NCI-H2029 treated with DMSO at 0.1 percent for 48 hours (cell line): ENCODE measurements at places on chromosomes 6 and 20.

DNA sequence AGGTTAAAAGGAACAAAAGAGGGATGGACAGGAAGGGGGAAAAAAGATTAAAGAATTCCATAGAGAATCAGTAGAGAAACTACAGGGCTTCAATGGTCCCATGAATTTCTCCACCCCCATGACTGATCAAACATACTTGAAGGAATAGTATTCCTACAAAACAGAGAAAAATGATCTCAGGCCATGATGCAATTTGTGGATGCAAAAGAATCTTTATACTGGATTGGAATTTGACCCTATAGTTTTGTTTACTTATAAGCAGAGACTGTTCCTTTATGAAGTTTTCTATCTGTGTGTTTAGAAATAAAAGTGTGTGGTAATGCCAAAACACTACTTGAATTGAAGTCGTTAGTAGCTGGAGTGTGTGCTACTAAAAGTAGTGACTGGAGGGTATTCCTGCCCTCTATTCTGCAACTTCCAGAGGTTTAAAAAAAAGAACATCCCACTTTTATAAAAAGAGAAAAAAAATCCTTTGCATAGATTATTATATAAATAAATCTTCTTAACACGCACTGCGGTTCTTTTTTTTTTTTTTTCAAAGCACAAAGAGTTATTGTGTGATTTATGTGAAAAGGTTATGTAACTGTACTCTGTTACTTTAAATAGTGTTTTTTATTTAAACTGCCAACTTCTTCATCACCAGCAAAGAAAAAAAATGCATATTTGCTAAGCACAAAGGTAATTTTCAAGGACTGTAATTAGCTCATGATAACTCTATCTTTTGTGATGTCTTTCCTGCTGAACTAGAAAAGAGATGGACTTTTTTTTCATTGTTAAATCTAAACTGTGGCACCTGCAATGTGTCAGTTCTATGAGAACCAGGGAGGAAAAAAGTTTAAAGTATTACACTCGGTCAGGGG, 214.5 kb upstream of the CITED2 start:
- DNase-seq = no peak

DNA sequence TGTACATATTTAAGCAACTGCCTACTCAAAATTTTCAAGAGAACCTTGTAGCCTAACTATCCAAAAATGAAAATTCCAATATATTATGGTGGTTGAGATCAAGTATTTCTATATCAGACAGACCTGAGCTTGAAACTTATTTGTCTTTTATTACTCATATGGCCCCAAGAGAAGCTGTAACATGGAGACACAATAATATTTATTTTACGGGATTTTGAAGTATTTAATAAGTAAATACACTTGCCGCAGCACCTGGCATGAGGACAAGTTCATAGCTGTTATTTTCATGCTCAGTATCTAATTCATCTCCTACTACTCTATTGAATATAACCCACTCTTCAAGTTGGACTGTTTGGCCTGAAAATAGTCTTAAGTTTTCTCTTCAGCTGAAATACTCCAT, 28.0 kb downstream of the PTPRK start:
- DNase-seq = peak; percentile 44

DNA sequence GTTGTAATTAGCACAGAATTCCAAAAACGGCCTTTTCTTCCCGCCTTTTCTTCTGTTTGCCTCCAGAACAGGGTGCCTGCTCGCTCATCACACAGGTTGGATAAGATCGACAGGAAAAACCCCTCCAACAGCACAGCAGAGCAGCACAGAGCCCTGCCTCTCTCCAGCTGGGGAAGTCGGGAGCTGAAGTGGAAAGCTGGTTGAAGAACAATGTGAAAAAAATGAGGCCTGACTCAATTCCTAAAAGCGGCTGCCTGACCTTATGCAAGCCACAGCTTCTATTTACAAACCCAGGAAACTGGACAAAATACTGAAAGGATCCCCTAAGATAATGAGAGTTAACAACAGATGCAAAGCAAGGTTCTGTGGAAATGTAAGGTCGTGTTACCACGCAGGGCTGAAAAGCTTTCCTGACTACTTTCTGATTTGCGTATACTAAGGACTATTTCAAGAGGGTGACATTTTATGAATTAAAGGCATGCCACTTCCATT, 116.9 kb downstream of the TTLL2 start:
- DNase-seq = no peak

GRCh38 chr20:12535770-12536169, 473.0 kb upstream of the SPTLC3 start:
- DNase-seq = no peak

GRCh38 chr6:160337301-160337700, 10.9 kb upstream of the SLC22A3 start:
- no peak for DNase-seq

DNA sequence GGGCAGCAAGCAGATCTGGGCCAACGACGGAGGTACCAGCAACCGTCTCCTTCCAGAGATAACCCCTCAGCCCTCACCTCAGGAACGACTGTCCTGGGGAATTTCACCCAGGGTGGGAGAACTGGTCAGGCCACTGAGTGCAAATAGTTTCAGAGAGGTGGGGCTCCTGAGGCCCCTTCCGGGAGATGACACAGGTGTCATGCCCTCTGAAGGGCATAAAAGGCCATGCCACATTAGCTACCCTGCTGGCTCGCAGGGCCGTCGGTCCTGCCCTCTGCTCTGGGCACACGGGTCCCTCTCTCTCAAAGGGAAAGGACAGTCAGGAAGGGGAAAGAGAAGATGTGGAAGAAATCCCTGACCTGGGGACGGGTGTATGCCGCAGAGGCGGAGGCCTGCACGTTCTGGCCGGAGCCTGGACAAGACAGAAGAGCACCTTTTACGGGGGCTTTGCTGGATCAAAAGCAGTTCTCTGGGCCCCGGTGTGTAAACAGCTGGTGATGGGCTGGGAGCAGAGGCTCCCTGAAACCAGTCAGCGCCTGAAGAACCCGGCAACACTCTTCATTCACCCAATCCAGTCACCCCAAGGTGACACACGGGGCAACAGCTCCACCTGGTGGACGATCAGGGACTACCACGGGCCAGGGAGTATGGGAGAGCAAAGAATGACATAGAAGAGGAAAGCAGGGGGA, 6.4 kb upstream of the TAF8 start:
- peak; percentile 88 for DNase-seq

DNA sequence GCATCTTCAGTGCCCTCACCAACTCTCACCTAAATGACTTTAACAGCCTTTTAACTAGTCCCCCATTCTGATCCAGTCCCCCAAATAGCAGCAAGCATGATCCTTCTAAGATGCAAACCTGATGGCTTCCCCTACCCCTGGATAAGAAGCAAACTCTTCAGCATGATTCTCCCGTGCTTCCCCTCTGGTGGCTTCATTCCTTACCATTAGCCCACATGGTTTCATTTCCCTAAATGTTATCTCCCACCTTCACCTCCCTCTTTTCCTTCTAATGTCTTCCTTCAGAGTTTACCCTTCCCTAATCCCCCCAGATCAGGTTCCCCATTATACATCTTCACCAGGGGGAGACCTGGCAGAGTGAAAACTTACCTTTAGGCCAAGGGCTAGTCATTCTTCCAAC, 4.0 kb upstream of the RAB5IF start:
- DNase-seq = no peak

GRCh38 chr6:92415656-92416055, 1003.7 kb downstream of the EPHA7 start:
- DNase-seq = no peak

- no peak for DNase-seq
Measured at GRCh38 chr6:11975353-11975977, 36.6 kb upstream of the HIVEP1 start.

DNA sequence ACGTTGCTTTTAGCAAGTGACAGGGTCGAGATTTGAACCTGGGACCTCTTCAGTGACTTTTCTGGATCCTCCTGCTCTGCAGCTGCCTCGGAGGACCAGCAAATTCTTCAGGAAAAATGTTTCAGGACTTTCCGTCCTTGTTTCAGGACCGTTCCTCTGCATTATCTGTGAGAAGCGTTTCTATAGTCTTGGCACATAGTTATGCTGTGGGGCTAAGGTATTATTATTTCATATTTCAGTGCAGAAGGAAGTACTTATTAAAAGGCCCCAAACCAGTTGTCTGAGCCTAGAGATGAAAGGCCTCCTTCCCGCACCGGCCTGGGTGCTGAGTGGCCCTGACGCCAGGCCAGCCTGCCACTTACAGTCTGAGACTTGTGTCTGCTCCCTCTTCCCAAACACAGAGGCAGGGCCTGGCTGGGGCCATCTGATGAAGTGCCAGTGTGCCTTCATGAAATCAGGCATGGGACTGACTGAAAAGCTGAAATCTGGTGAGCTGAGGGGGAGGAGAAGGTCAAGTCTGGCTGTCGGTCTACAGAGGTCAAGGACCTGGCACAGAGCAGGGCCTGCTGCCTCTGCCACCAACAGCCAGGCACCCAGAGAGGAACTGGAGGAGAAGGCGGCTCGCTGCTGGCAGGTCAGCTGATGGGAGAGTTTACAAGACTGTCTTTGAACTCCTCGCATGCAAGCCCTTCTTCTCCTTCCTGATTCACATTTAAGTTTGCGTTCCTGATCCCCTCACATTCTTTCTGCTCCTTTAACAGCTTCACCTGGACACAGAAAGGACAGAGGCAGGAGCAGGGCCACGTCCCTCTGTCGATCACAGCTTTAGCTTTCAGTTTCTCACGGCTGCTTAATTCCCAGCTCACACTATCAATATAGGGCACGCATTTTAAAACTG, 8.9 kb upstream of the QKI start:
- DNase-seq = no peak

DNA sequence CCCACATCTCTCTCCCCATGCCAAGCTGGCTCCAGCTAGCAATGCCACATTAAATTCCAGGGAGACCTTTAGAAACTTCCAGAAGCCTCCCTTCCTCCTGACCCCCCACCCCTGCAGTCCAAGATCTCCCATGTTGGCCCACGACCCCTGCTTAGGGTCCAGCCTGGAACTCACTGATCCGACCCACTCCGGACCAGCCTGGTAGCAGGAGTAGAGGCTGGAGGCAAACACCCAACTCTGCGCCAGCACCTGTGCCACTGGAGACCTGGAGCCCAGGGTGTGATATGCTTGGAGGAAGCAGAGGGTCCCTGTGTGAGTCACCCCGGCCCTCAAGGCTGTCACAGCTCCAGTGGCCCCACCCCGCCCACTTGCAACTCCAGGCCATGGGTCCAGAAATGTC, 3.3 kb upstream of the ULBP1 start:
- no peak for DNase-seq

- no peak for DNase-seq
Measured at GRCh38 chr6:98825600-98826230, 8.7 kb upstream of the POU3F2 start.

- no peak for DNase-seq
Measured at GRCh38 chr20:24149881-24150307, 161.3 kb upstream of the GGTLC1 start.

DNA sequence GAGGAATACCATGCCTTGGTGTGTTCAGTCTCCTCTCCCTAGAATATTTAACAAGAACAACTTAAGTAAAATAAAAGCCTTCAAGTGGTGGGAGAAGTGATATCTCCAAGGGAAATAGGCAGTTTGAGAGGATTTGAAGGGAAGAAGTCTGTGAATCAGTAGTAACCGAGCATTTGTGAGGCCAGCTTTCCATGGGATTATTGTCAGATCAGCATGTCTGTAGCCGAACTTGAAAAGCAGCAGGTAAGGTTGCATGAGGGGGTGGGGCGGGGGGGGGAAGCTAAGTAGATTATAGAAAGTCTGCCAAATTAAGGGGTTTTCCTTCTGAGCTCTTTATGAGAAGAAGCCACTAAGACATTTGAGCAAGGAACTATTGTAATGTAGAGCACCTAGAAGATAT, 92.6 kb downstream of the GRIK2 start:
- no peak for DNase-seq

- no peak for DNase-seq
Measured at GRCh38 chr6:134080171-134080795, 27.9 kb upstream of the SLC2A12 start.

DNA sequence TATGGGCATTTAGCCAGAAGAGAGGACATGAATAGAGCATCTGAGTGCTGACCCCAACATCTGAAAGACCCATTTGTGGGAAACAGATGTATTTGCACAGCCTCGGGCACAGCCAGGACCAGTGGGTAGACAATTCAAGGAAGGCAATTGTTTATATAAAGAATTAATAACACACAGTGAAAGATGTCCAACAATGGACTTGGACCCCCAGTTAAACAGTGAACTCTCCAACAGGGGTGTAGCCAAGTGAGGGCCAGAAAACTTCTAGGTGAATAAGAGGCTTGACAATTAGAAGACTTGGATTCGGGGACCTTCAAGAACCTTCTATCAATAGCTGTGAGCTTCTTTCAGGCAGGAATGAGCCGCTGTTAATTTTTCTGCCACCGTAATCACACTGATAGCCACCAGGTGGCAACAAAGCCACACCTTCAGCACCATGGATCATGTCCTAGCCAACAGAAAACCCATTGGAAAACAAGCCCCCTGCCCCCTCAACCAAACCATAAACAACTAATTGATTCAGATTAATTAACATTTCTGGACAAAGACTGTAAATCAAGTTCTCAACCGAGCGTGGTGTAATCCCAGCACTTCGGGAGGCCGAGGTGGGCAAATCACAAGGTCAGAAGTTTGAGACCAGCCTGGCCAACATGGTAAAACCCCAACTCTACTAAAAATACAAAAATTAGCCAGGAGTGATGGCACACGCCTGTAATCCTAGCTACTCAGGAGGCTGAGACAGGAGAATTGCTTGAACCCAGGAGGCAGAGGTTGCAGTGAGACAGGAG, 8.8 kb upstream of the SRSF6 start:
- no peak for DNase-seq

DNA sequence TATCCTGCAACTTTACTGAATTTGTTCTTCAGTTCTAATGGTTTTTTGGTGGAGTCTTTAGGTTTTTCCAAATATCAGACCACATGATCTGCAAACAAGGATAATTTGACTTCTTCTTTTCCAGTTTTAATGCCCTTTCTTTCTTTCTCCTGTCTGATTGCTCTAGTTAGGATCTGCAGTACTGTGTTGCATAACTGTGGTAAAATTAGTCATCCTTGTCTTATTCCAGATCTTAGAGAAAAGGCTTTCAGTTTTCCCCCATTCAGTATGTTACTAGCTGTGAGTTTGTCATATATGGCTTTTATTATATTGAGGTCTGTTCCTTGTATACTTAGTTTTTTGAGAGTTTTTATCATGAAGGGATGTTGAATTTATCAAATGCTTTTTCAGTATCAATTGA, 4.3 kb downstream of the MICA start:
- no peak for DNase-seq

DNA sequence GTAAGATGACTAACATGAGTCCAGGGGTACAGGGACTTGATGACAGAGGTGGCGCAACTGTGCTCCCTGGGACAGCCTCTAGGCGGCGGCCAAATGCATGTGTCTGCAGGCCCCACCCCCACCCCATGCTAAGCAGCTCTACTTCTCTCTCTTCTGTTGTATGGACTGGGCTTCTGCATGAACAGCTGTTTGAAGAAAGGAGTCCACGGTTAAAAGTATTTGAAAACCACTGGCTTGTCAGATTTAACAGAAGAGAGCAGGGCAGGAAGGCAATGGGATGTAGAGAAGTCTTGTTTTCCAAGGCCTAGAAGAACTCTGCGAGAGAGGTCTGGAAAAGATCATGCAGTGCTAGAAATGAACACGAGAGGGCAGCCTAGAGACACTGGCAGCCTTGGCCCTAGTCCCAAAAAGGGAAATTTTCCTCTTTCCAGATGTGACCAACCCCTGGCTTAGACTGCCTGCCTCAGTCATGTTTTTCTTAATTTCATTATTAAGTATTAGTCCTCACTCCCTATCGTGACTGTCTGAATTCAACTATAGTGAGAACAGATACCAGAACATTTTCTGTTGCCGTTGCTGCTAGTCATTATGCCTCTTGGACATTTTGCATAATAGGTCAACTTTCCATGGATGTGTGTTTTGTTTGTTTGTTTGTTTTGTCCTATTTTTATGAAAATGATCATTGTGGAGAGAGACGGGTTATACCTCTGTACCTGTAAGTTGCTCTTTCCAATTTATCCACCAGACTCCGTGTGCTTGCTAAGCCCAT, 265.0 kb downstream of the ADGRG6 start:
- no peak for DNase-seq
